ENCODE measurements at places on chromosomes 2 and 18.

- no peak for DNase-seq
Measured at GRCh38 chr2:239225871-239226561, 174.8 kb downstream of the HDAC4 start.

GRCh38 chr2:148885988-148886387, 11.0 kb downstream of the KIF5C start:
- no peak for DNase-seq

GRCh38 chr2:51778806-51779205, 746.9 kb upstream of the NRXN1 start:
- DNase-seq = no peak

- DNase-seq = no peak
Measured at GRCh38 chr2:97932975-97933662, 62.6 kb downstream of the TMEM131 start.

GRCh38 chr2:37243435-37243834, 12.0 kb downstream of the NDUFAF7 start:
- DNase-seq = no peak

- DNase-seq = no peak
Measured at GRCh38 chr2:145748927-145749326, 1229.0 kb upstream of the ZEB2 start.
